ENCODE measurements at places on chromosomes 2 and 18. TPM values are rescaled to one million over a fixed set of nuclear protein-coding genes. Genes with fewer than 3 reads are reported as not detected.

DNA sequence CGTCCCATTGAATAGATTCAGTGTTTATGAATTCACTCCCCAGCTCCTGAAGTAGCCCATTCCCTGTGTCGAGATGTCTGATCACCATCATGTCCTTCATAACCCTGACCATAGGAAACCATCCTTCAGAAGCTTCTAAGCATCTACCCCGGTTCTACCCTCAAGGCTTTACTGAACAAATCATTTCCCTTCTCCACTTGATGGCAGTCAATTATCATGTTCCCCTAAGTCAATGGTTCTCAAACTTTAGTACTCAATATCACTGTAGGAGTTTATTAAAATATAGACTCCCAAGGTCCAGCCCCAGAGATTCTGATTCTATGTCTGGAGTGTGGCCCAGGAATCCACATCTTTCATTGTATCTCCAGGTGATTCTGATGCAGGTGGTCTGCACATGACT lies 228.4 kb upstream of the SP5 start:
- peaks cover 3% of the 10 kb centered on the region for H3K27me3 ChIP-seq
- no peaks in the 10 kb centered on the region for H3K36me3 ChIP-seq
- DNase-seq: no peak
- no peak overlapping the region for H3K27ac ChIP-seq

DNA sequence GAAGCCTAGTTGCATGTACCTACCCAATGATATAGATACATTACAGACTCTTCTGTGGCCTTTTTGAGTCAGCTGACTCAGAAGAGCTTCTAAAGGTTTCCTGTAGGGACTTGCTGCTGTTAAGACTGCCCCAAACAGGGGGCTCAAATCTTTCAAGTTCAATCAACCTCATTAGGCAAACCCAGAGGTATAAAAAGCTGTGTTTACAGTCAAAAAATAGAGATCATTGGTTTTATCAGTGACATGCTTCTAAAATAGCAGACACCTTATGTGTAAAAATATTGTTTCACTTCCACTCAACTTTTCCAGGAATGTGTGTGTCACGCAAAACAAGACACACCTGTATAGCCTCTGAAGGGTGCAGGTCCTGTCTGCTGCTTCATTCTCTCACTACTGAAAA lies 624.3 kb upstream of the FANCL start:
- no peaks in the 10 kb centered on the region for H3K4me1 ChIP-seq
- DNase-seq: no peak
- no peak overlapping the region for H3K4me3 ChIP-seq
- no peak overlapping the region for H3K27ac ChIP-seq
- no peaks in the 10 kb centered on the region for H3K36me3 ChIP-seq

- no peak overlapping the region for H3K27ac ChIP-seq
- H3K36me3 ChIP-seq: no peaks in the 10 kb centered on the region
- H3K4me3 ChIP-seq: no peak overlapping the region
- no peak for DNase-seq
- no peaks in the 10 kb centered on the region for H3K4me1 ChIP-seq
- peaks cover 21% of the 10 kb centered on the region for H3K27me3 ChIP-seq
Measured at GRCh38 chr2:29361231-29361630, 246.0 kb downstream of the CLIP4 start.

GRCh38 chr18:56789004-56789888 lies 138.1 kb downstream of the WDR7 start:
- peaks cover 3% of the 10 kb centered on the region for H3K36me3 ChIP-seq
- no peaks in the 10 kb centered on the region for H3K4me1 ChIP-seq
- no peak overlapping the region for H3K27ac ChIP-seq
- H3K27me3 ChIP-seq: no peaks in the 10 kb centered on the region
- H3K4me3 ChIP-seq: no peak overlapping the region
- no peak for DNase-seq

- H3K4me1 ChIP-seq: peaks cover 59% of the 10 kb centered on the region
- no peak overlapping the region for H3K27ac ChIP-seq
- H3K27me3 ChIP-seq: no peaks in the 10 kb centered on the region
- peaks cover 2% of the 10 kb centered on the region for H3K36me3 ChIP-seq
Measured at GRCh38 chr2:28134262-28134812, 243.8 kb downstream of the BABAM2 start.

- no peaks in the 10 kb centered on the region for H3K27me3 ChIP-seq
- H3K36me3 ChIP-seq: peaks cover 25% of the 10 kb centered on the region
- no peak for DNase-seq
- no peak overlapping the region for H3K4me3 ChIP-seq
- H3K27ac ChIP-seq: no peak overlapping the region
Measured at GRCh38 chr2:208356846-208357574, 49.6 kb upstream of the PTH2R start.

GRCh38 chr2:63049970-63050333 lies 678 bp upstream of the OTX1 start:
- peaks cover 19% of the 10 kb centered on the region for H3K36me3 ChIP-seq
- no peak for DNase-seq
- H3K4me3 ChIP-seq: peak overlapping the region; percentile 68
- peak overlapping the region; percentile 45 for H3K27ac ChIP-seq

- DNase-seq: no peak
- peaks cover 3% of the 10 kb centered on the region for H3K36me3 ChIP-seq
- no peak overlapping the region for H3K27ac ChIP-seq
Measured at GRCh38 chr2:176109946-176110345, 2.9 kb downstream of the HOXD11 start.

GRCh38 chr2:9308186-9308955 lies 101.8 kb downstream of the ASAP2 start:
- H3K4me3 ChIP-seq: no peak overlapping the region
- peak overlapping the region; percentile 76 for H3K27ac ChIP-seq
- no peaks in the 10 kb centered on the region for H3K27me3 ChIP-seq
- H3K36me3 ChIP-seq: no peaks in the 10 kb centered on the region
- no peak for DNase-seq

DNA sequence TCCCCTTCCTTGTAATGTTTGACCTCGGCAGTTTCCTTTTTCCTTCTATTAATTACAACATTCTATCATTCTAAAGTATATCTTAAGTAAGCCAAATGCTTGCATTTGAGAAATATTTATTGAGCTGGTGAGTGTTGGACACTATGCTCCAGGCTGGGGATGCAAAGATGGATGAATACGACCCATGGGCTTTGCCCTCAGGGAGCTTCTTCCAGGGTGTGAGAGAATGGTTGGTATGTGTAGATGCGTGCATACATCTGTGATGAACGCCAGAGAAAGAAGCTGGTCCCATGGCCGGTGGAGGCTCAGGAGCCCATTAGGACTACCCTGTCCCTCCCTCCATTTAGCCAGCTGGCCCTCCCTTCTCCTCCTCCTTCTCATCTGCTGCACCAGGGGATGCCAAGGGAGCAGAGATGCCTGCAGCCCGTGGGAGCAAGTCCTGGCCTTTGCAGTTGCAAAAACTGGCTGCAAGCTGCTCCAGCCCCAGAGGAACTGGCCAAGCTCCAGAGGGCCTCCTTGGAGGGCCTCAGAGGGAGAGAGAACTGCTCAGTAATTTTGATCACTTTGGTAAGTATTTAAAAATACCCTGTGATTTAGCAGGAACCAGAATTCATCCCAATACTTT lies 65.7 kb upstream of the FOSL2 start:
- no peak overlapping the region for H3K4me3 ChIP-seq
- H3K4me1 ChIP-seq: peaks cover 72% of the 10 kb centered on the region
- DNase-seq: no peak
- H3K27me3 ChIP-seq: no peaks in the 10 kb centered on the region

GRCh38 chr2:134232868-134233727 lies 20.8 kb upstream of the MGAT5 start:
- peaks cover 4% of the 10 kb centered on the region for H3K36me3 ChIP-seq
- peaks cover 37% of the 10 kb centered on the region for H3K4me1 ChIP-seq
- H3K4me3 ChIP-seq: no peak overlapping the region
- H3K27ac ChIP-seq: no peak overlapping the region
- no peak for DNase-seq

GRCh38 chr2:21658907-21659477 lies 535.2 kb downstream of the TDRD15 start:
- no peaks in the 10 kb centered on the region for H3K27me3 ChIP-seq
- H3K4me3 ChIP-seq: no peak overlapping the region
- no peak overlapping the region for H3K27ac ChIP-seq
- no peaks in the 10 kb centered on the region for H3K36me3 ChIP-seq
- H3K4me1 ChIP-seq: no peaks in the 10 kb centered on the region

DNA sequence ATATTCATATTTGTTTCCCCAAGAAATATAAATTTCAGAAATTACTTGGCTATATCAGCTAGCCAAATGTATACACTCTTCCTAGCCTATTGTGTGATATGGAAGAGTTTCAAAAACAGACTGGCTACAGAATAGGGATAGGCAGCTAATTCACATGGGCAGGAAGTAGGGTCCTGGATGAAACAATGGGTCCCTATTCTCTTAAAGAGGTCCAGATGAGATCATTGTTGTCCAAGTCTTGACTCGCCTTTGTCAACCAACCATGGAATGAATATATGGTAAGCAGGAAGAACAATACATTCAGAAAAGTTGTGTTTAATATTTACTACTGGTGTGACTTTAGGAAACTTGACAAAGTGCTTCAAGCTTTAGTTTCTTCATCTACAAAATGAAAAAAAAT lies 319.9 kb downstream of the NBAS start:
- no peak overlapping the region for H3K27ac ChIP-seq
- no peak overlapping the region for H3K4me3 ChIP-seq
- H3K36me3 ChIP-seq: peaks cover 8% of the 10 kb centered on the region
- no peaks in the 10 kb centered on the region for H3K27me3 ChIP-seq
- no peak for DNase-seq

DNA sequence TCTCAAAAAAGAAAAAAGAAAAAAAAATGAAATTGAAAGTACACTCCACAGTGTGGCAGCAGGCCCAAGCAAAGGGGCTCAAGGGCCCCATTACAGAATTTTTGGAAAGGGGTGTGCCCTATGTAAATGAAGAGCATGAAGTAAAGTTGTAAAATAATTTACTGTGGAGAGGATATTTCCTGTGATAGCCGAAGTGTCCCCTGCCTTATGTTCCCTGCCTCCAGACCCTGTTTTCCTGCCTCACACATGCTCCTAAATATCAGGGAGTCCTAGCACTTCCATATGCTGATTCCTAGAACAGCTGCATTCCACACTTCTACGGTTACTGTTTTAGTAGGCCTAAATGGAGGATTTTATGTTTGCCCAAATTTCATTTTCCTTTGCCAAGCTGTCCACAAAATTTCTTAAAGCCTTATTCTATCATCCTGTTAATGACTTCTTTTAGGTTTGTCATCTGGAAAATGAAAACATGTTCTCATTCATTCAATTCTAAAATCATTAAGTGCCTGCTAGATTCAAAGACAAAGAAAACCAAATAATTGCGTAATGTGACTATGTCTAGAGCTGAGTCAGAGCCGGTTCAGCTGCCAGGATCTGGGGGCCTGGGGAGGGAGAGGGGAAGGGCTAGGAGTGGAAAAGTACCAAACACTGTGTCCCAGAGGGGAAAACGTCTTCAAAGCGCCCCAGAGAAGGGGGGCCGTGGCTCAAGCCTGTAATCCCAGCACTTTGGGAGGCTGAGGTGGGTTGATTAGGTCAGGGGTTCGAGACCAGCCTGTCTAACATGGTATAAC lies 25.9 kb upstream of the IMPA2 start:
- peak overlapping the region; percentile 10 for H3K4me3 ChIP-seq
- peaks cover 39% of the 10 kb centered on the region for H3K4me1 ChIP-seq
- H3K27me3 ChIP-seq: no peaks in the 10 kb centered on the region
- peaks cover 2% of the 10 kb centered on the region for H3K36me3 ChIP-seq

DNA sequence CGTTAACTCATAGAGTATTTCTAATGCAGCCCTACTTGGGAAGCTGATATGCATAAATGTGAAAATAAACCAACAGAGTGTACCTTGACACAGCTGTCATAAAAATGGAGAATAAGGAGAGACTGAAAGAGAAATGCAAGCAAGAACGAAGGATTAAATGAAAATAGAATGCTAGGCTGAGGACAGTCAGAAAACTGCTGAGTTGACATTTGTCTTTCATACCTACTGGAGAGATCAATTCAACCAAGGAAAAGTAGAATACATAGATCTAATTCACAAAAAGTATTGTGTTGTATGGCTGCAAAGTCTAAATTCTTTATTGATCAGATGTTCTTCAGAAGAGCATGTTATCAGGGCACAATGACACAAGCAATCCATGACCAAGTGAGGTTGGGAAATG lies 112.0 kb downstream of the EPHA4 start:
- no peaks in the 10 kb centered on the region for H3K27me3 ChIP-seq
- DNase-seq: no peak
- H3K4me3 ChIP-seq: no peak overlapping the region
- no peaks in the 10 kb centered on the region for H3K36me3 ChIP-seq

- H3K36me3 ChIP-seq: no peaks in the 10 kb centered on the region
- DNase-seq: no peak
- H3K4me1 ChIP-seq: no peaks in the 10 kb centered on the region
- no peak overlapping the region for H3K4me3 ChIP-seq
Measured at GRCh38 chr2:3094999-3095958, 282.3 kb downstream of the EIPR1 start.

GRCh38 chr2:102050854-102051391 lies 59.2 kb downstream of the IL1R2 start:
- no peaks in the 10 kb centered on the region for H3K36me3 ChIP-seq
- no peak overlapping the region for H3K4me3 ChIP-seq
- H3K4me1 ChIP-seq: peaks cover 71% of the 10 kb centered on the region
- peak overlapping the region; percentile 73 for H3K27ac ChIP-seq

DNA sequence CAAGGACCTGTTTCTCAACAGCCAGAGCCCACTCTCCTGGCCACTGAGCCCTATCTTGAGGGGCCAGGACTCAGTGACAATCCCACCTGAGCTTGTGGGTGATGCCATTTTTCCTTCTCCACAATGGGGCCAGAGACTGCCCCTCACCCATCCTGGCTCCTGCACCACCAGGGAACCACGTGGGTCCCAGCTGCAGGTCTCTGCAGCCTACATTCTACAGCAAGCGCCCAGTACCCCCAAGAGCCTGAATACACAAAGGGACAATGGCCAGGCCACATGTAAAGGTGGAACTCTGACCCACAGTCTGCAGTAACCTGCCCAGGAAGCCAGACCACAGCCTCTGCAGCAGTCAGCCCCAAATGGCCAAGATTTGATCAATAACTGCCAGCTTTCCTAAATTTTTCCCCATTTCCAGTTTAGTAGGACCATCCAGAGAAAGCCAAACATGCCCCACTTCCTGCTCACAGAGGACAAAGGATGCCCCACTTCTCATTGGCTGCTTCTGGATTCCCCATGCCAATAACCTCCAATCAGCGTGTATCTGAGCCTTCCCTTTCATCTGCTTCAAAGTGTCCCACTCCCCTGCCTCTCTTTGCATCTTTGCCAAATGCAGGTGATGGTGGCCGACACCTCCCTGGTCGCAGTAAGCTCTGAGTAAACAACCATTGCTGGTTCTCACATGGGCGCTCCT lies 19.1 kb downstream of the HS1BP3 start:
- peaks cover 2% of the 10 kb centered on the region for H3K36me3 ChIP-seq
- peak; percentile 47 for DNase-seq
- H3K4me3 ChIP-seq: no peak overlapping the region
- no peaks in the 10 kb centered on the region for H3K27me3 ChIP-seq
- H3K4me1 ChIP-seq: peaks cover 27% of the 10 kb centered on the region

GRCh38 chr18:69401972-69402532 lies 1.4 kb downstream of the DOK6 start:
- DNase-seq: no peak
- peak overlapping the region; percentile 81 for H3K4me3 ChIP-seq
- no peak overlapping the region for H3K27ac ChIP-seq
- no peaks in the 10 kb centered on the region for H3K36me3 ChIP-seq
- H3K4me1 ChIP-seq: peaks cover 23% of the 10 kb centered on the region

GRCh38 chr18:46642561-46642960 lies 14.5 kb downstream of the LOXHD1 start:
- H3K27ac ChIP-seq: no peak overlapping the region
- no peak overlapping the region for H3K4me3 ChIP-seq
- H3K4me1 ChIP-seq: no peaks in the 10 kb centered on the region
- DNase-seq: no peak
- no peaks in the 10 kb centered on the region for H3K36me3 ChIP-seq

Gene PID1
- 1.8 TPM for total RNA-seq

Gene MZT2A
- 109 TPM for total RNA-seq

Gene R3HDM1
- total RNA-seq: 33.2 TPM

Gene ALK
- total RNA-seq: not detected

Gene GPC1
- 261 TPM for total RNA-seq

Gene BMP10
- not detected for total RNA-seq

Gene ABCG8
- not detected for total RNA-seq
